Esophagus muscularis mucosa (tissue), 4 donors: ENCODE measurements at places on chromosomes 6 and 20. TPM values are rescaled to one million over a fixed set of nuclear protein-coding genes. Genes with fewer than 3 reads are reported as not detected.
A peak's percentile ranks its signal among the peaks of the same experiment; 100 is the strongest.

DNA sequence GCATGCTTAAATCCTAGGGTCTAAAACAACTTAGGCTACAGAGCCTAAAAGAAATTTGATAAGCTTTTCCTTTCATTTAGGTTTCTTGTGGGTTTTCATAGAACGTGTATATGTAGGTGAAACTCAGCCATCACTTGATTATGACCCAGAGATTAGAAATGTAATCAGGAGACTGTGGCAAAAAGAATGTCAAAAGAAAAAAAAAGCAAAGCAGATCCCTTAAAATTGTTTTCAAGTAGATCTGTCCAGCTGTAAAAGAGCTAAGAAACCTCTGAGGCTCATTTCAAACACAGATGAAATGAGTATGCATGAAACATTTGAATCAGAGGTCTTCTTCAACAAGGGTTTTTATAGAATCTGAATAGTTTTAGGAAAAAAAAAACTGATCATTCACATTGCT, 341.3 kb upstream of the PRDM1 start:
- no peak for DNase-seq

- no peak for DNase-seq
Measured at GRCh38 chr6:89353702-89354392, 1.3 kb upstream of the UBE2J1 start.

DNA sequence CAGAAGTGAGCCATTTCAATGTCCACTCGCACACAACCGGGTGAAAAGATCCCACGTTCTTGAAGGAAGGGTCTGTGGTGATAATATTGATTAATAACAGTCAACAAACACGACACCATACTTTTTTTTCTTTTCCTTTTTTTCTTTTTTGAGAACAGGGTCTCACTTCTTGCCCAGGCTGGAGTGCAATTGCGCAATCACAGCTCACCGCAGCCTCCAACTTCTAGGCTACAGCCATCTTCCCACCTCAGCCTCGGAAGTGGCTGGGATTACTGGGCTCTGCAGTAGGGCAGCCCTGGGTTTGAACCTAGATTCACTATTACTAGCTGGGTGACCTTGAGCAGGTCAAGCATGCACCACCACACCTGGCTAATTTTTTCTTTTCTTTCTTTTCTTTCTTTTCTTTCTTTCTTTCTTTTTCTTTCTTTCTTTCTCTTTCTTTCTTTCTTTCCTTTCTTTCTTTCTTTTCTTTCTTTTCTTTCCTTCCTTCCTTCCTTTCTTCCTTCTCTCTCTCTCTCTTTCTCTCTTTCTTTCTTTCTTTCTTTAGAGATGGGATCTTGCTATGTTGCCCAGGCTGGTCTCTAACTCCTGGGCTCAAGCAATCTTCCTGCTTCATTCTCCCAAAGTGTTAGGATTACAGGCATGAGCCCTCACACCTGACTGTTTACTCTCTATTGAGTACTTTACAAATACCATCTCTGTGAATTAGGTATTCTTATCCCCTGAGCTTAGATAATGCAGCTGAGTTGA, 123.9 kb downstream of the SNX5 start:
- DNase-seq, result no peak

- DNase-seq, result no peak
Measured at GRCh38 chr6:53432318-53433161, 83.8 kb upstream of the ELOVL5 start.

DNA sequence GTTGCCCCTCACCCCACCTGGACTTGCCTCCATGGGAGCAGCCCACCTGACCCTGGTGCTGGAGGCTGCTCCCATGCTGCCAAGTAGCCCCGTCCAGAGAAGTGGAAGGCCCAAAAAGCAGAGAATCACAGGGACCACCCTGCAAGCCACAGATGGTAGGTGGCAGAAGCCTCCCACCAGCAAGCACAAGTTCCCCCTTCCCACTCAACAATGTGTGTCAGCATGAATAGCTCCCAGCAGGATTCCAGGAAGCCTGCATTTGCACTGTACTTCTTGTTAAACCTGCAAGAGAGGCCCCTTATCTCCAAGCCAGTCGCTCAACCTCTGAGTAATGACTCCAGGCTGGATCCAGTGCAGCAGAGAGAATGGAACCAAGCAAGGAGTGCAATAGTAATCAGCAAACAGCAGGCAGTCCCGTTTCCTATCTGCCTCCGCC, 180.8 kb upstream of the CST7 start:
- DNase-seq, result no peak

DNA sequence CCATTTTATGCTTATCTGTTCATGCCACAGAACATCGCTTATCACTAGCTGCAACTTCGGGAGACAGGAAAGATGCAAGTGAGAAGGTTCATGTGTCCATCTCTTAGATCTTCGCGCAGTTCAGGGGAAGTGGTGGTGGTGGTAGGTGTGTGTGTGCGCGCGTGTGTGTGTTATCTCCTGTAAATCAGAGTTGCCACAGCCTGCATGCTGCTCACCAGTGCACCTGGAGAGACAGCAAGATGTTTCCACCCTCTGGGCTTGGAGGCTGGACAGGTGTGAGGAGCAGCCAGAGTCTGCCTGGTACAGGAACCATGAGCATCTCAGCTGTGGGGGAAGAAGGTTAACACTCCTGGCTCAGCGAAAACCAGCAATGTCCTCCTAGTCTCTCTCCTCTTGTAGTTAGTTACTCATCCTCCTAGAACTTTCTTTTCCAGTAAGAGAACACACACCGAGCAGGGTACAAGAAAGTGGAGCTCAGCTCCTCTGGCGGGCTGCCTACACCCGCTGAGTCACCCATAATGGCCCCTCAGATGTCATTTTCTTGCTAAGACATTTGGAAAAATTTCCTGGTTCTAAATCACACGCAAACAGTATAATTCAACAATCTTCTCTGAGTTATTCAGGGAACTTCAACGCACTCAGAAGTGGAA, 5.1 kb upstream of the TUBB1 start:
- no peak for DNase-seq

GRCh38 chr6:394641-395289, 3.2 kb downstream of the IRF4 start:
- DNase-seq, result no peak

DNA sequence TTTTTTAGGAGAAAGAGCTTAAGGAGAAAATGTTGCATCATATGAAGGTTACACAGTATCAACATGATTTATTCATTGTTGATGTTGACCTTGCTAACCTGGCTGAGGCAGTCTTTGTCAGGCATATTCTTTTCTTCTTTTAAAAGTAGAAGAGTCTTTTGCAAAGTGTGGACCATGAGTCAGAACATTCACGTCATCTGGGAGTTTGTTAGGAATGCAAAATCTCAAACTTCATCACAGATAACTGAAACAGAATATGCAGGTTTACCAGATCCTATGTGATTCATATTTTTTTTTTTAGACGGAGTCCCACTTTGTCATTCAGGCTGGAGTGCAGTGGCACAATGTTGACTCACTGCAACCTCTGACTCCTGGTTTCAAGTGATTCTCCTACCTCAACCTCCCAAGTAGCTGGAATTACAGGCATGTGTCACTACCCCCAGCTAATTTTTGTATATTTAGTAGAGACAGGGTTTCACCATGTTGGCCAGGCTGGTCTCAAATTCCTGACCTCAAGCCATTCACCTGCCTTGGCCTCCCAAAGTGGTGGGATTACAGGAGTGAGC, 530.4 kb upstream of the BTBD3 start:
- no peak for DNase-seq

- no peak for DNase-seq
Measured at GRCh38 chr20:37313546-37314091, 24.2 kb downstream of the MANBAL start.

DNA sequence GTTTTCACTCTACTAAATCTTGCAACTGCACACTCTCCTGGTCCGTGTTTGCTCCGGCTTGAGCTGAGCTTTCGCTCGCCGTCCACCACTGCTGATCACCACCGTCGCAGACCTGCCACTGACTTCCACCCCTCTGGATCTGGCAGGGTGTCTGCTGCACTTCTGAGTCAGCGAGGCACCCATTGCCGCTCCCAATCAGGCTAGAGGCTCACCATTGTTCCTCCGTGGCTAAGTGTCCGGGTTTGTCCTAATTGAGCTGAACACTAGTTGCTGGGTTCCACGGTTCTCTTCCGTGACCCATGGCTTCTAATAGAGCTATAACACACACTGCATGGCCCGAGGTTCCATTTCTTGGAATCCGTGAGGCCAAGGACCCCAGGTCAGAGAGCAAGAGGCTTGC, 98.6 kb upstream of the GPR6 start:
- no peak for DNase-seq

- no peak for DNase-seq
Measured at GRCh38 chr20:36543184-36544133, 2.1 kb downstream of the MYL9 start.

DNA sequence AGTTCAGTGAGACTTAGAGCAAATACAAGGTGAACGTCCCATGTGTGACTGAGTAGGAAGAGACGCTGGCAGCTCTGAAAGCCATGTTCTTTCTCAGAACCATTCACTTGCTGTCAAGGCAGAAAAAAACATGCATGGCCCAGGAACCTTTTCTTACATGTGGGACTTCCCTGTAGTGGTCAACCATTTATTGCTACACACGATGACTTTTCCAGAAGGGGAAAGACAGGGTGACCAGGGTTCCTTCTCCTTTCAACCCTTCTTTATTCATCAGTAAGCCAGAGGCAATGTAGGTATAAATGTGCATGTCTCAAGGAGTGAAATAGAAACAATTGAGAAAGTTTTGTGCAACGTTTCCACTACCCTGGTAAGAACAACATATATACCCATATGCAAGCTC, 189.0 kb downstream of the NFATC2 start:
- no peak for DNase-seq

DNA sequence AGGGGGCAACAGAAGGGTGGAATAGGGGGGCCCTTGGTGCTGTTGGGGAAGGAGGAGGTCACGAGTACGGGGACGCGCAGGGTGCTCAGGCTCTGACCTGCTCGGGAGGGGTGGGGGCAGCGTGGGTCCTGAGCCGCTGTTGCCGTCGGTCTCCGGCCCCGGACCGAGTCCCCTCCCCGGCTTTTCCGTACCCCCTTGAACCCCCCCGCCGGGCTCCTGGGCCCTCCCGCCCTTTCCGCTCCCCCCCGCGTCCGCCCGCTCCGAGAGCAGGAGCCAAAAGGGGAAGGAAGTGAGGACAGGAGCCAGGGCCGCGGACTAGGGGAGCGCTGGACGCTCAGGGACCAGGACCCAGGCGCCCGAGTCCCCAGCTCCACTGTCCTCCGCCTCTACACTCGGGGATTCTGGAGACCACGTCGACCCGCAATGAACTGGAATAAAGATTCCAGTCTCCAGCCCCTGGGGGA, at the start of gene RGL2:
TSS of gene RGL2 (minus strand) at position 170 of the 464 bp plus-strand sequence. CDS start 332 bp downstream, outside the sequence.
- peak; percentile 96 for DNase-seq

GRCh38 chr20:38504368-38505090, 31.9 kb downstream of the RALGAPB start:
- no peak for DNase-seq

DNA sequence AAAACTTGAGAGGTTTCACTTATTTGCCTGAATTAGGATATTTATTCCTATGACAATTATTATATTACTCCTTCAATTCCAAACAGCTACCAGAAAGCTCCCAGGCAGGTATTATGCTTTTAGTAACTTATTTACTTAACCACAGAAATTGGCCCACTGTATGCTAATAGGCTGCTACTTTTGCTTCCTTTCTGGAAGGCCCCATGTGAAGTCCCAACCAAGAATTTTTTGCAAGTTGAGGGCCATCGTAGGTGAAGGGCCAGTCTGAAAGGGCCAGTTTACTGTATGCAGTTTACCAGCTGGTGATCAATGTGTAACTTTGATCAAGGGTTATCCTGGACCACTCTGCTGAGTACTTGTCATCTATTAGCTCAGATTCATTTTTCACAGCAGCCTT, 45.0 kb downstream of the EDN1 start:
- no peak for DNase-seq

DNA sequence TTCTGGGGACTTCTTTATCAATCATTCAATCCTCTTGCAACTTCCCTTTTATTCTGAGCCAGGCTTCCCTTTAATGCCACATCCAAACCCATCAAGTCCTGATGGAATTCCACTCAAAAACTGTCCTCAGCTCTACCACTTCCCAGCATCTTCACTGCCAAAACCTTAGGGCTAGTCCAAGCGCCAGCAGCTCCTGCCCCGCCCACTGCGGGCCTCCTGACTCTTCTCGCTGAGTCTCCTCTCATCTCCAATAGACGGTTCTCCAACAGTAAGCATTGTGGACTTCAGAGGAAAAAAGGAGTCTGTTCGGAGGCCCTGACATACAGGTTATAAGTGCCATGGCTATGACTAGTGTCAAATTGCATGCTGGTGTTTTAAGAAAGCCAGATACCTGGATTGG, 38.7 kb upstream of the CNKSR3 start:
- no peak for DNase-seq

GRCh38 chr6:33990061-33990541, 155.8 kb downstream of the GRM4 start:
- no peak for DNase-seq

GRCh38 chr20:41173791-41174341, 36.5 kb downstream of the PLCG1 start:
- DNase-seq, result no peak

- DNase-seq, result no peak
Measured at GRCh38 chr6:74762841-74763240, 443.0 kb downstream of the COL12A1 start.

GRCh38 chr6:139539852-139540251, 165.4 kb upstream of the CITED2 start:
- no peak for DNase-seq

DNA sequence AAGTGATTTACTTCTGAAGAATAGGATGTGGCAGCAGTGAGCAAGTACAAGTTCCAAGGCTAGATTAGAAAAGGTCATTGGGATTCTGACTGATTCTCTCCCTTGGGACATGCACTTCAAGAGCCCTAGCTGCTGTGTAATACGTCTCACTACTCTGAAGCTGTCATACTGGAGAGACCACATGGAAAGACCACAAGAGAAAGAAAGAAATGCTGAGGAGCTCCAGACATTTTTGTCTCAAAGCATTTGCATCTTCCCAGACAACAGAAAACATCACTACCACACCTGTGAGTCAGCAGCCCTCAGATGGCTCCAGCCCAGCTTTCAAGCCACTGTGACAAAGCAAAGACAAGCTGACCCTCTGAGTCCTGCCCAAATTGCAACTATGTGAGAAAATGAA, 20.7 kb downstream of the TENT5A start:
- DNase-seq, result no peak

- no peak for DNase-seq
Measured at GRCh38 chr20:38895098-38895949, 30.9 kb upstream of the FAM83D start.

The KIF6 gene
- 2.6 TPM for total RNA-seq

The MYBL2 gene
- 0.33 TPM for total RNA-seq

The XKR7 gene
- not detected for total RNA-seq

The BCAS1 gene
- not detected for total RNA-seq

The LHFPL5 gene
- total RNA-seq, result not detected

The NELFCD gene
- total RNA-seq, result 41.5 TPM

The PSMB1 gene
- 220 TPM for total RNA-seq

The CBLN4 gene
- not detected for total RNA-seq
